G401 (cell line): ENCODE measurements at places on chromosomes 11 and 22.

DNA sequence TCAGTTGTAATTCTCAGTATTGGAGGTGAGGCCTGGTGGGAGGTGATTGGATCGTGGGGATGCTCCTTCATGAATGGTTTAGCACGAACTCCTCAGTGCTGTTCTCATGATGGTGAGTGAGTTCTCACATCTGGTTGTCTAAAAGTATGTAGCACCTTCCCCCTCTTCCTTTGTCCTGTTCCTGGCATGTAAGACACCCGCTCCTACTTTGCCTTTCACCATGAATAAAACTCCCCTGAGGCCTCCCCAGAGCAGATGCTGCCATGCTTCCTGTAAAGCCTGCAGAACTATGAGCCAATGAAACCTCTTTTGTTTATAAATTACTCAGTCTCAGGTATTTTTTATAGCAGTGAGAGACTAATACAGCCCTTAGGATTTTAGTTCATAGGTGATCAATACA is 191.5 kb downstream of the MAML2 start:
- no peak for DNase-seq

GRCh38 chr11:103413266-103413888 is 304.2 kb downstream of the DYNC2H1 start:
- no peak for DNase-seq

DNA sequence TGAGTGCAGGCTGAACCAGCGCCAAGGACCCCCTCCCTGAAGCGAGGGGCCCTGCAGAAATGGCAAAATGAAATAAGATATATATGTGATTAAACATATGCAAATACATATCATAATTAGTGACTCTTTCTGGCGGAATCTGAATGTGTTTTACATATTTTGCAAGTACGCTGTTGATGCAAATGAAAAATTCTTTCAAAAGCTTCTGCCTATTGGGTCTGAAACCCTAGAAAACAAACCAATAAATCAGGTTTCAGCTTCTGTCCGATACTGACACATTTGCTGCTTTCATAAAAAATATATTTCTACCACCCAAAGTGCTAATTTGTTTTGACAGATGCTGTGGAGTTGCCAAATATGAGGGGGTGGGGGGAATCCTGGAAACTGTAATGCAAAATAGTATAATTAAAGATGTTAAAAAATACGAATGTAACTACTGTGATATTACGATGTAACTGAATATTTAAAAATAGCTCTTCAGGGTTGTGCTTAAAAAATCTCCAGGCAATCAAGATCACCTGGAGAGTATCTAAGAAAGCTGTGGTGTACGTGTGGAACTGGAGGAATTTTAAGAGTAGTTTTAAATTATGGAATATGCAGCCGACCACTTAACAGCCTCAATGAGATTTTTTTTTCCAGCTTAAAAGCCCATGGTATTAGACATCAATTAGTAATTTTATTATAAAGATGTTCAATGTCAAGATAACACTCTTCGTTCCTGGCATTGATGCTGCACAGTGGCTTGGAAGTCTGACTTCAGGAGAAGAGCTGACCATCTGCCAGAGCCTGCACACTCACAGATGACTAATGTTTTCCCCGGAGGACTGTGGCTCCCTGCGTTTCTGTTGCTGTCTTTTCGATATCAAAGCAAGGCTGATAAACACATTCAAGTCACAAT is 122.2 kb upstream of the RCN1 start:
- peak; percentile 83 for DNase-seq

DNA sequence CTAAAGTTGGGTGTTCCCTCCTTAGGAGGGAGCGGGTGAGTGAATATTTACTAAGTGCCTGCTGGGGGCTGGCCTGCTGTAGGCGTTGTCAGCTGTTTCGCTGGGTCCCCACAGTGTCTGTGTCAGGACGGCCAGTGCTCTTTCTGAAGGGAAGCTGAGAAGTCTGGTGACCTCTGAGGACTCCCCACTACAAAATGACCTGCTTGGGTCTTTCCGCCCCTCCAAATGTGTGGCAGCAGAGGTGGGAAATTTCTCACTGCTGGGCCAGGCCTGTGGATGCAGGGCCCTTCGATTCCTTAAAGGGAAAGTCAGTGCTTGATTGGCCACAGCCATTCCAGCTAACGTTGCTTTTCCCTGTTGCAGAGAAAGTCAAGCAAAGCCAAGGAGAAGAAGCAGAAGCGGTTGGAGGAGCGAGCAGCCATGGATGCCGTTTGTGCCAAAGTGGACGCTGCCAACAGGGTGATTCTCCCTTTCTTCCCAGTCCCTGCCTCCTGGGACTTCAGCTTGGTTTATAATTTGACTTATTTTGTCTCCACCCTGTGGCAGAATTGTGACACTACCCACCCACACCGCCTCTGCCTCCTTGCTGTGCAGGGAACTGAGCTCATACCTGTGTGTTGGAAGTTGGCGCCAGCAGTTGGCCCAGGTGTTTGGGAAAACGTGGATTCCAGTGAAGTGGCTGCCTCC is 6.8 kb downstream of the NAA40 start:
- peak; percentile 88 for DNase-seq

DNA sequence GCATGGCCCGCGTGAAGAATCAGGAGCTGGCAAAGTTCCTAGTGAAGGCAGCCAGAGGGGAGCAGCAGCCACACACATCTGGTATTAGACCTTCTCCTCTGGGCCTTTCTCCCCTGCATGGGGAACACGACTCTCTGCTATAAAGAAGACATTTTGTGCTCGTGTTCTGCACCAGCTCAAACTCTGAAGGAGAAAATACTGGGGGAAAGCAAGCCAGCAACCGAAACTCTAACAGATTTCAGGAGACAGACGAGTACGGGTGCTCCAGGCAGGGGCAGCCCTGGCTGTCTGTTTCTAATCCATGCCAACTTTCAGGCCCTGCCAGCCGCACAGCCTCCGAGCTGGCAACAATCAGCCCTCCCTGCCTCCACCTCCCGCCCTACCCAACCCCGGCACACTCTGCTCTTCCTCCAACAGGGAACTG is 296.3 kb downstream of the BRD1 start:
- DNase-seq: peak; percentile 79

DNA sequence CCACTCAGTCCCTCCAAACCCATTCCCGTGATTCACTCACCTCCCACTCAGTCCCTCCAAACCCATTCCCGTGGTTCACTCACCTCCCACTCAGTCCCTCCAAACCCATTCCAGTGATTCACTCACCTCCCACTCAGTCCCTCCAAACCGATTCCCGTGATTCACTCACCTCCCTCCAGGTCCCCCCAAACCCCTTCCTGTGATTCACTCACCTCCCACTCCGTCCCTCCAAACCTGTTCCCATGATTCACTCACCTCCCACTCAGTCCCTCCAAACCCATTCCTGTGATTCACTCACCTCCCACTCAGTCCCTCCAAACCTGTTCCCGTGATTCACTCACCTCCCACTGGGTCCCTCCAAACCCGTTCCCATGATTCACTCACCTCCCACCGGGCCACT is 639.6 kb downstream of the BRD1 start:
- DNase-seq: no peak

DNA sequence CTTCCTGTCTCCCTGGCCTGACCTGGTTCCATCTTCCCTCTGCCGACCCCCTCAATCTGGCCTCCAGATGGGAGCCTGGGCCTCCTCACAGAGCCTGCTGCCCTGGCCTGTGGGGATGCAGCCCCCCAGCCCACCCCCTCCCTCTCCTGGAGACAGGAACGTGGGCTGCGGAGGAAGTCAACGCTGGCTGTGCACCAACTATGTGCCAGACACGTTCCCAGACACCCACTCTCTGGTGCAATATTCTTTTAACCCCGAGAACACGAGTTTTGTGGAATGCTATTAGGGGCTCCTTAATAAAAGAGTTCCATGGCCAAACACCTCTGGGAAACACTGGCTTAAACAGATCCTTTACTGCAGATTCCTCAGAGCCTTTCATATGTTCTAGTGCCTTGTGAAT is 15.9 kb downstream of the WNT11 start:
- no peak for DNase-seq

DNA sequence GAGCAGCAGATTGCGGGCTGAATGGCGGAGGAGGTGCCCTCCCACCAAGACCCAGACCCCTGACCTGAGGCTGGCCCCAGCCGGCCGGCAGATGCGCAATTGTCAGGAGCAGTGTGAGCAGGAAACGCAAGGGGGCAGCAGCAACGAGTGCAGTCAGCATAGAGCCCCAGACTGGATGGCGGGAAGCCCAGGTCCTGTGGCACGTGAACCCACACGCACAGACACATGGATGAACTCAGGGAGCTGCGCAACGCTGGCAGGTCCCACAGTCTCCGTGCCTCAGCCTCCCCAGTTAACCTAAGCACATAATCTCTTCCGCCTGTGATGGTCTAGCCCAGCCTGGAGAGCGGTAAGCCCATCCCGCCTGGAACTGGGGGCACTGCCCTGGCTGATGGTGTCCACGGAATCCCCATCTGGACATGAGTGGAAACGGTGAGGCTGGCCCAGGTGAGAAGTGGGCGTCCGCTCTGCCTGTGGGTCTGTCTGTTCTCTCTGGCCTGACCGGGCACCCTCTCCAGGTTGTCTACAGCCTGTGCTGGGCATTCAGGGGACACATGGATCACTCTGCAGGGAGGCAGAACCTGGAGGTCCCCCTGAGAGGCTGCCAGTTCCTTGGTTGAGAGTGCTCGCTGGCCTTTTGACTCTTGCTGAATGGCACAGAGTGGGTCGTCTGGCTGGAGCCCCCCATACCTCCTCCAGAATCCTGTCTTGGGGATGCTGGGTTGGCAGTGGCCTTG is 626 bp upstream of the TBX10 start:
- peak; percentile 44 for DNase-seq

DNA sequence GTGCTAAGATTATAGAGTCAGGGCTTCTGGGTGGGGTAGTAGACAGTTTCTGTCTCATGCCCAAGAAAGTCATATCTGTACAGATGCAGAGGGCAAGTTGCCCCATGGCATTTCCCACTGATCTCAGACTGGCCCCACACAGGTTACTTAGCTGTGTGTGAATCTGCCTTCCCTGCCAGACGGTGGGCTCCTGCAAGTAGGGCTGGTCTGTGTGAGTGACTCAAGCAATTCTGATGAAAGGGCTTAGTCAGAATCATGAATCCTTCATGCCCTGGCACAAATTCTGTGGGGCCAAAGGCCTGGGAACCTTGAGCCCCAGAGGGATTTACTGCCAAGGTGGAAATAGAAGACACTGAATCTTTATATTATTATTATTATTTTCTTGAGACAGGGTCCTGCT is 30.4 kb downstream of the USH1C start:
- DNase-seq: no peak

DNA sequence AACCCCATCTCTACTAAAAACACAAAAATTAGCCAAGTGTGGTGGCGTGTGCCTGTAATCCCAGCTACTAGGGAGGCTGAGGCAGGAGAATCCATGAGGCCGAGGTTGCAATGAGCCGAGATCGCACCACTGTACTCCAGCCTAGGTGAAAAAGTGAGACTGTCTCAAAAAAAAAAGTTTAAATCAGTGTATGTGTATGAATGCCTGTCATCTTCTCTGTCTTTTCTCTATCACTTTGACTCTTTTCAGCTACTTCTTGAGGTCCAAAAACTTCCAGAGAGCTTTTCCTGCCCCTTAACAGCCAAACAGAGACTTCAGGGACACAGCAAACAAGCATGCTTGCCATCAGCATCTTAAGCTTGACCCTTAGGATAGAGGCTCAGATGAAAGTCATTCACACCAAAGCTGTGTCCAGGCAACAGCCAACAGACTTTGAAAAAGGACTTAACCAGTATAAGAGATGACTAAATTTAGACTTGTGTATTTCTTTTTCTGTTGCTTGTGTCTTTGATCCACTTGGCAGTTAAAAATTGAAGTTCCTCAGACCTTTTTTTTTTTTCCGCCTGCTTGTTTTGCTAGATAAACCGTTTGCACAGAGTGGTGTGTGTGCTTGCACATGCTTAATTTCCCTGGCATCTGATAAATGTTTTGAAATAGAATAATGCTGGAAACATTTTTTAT is 151.9 kb downstream of the DBX1 start:
- DNase-seq: no peak

DNA sequence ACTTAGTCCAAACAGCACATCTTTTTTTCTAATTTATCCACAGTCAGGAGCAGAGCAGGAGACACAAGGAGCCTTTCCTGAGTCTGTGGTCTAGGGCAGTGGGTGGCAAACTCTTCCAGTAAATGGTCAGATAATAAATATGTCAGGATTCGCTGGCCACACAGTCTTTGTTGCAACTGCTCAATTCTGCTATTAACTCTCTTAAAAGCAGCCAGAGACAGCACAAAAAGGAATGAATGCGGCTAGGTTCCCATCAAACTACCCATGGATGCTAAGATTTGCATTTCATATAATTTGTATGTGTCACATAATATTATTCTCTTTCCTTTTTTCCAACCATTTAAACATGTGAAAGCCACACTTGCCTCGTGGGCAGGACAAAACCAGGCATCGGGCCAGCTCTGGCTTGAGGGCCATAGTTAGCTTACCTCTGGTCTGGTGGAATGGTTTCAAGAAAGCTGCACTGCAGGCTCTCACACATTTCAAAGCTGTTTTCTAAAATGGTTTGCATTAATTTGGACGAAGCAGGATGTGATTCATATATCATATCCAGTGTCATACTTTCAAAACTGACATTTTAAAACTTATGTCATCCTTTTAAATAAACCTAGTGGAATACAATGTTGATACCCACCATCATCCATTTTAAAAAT is 64.7 kb upstream of the CD5 start:
- DNase-seq: peak; percentile 29

GRCh38 chr11:78886616-78887015 is 312.0 kb upstream of the NARS2 start:
- no peak for DNase-seq

- no peak for DNase-seq
Measured at GRCh38 chr22:40606306-40606705, 30.2 kb downstream of the MRTFA start.

- no peak for DNase-seq
Measured at GRCh38 chr11:118200497-118200896, 24.1 kb upstream of the SCN2B start.

DNA sequence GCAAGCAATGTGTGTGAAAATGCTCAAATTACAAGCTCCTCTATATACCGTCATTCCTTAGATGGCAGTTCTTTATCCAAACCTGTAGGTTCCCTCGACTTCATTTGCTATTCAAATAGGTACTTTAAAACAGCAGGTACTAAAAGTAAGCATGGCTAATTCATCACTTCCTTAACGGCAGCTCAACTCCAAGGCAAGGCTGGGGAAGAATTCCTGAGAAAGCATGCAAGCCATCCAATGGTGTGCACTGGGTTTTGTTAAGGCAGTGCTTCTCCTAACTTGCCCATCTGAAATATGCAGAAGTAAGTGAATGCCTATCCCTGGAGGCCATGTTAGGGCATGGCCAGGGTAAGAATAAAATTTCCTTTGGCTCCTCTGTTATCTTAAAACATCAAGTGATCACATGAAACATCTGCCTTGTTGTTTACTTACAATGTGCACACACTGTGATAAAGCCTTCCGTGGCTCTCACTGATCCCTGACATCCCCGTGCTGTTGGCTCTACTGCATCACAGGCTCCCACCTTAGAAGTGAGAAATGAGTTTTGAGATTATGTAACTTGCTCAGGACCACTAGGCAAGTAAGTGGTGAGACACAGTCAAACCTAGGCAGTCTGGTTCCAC is 52.1 kb downstream of the SMCO4 start:
- no peak for DNase-seq

DNA sequence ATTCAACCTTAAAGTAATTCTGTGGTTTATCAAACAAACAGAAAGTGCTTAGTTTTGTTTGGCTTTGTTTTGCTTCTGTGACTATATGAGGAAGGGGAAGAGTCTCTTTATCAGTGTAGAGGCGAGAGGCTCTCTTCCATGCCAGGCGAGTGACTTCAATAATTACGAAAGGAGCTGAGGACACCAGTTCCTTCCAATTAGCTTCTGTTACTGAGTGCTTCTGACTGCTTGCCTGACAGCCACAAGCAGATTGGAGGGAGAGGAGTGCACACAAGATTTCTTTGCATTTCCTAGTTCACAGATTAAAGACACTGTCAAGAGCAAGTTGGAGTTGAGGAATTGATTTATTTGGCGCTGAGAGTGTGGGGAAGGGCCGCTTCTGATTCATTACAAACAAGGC is 1484.5 kb upstream of the TENM4 start:
- DNase-seq: no peak
